ENCODE measurements at places on chromosomes 6 and 20.

GRCh38 chr6:77092971-77093370 is 370.3 kb downstream of the HTR1B start:
- DNase-seq = no peak

- DNase-seq = no peak
Measured at GRCh38 chr6:26351544-26351953, 13.4 kb upstream of the BTN3A2 start.

DNA sequence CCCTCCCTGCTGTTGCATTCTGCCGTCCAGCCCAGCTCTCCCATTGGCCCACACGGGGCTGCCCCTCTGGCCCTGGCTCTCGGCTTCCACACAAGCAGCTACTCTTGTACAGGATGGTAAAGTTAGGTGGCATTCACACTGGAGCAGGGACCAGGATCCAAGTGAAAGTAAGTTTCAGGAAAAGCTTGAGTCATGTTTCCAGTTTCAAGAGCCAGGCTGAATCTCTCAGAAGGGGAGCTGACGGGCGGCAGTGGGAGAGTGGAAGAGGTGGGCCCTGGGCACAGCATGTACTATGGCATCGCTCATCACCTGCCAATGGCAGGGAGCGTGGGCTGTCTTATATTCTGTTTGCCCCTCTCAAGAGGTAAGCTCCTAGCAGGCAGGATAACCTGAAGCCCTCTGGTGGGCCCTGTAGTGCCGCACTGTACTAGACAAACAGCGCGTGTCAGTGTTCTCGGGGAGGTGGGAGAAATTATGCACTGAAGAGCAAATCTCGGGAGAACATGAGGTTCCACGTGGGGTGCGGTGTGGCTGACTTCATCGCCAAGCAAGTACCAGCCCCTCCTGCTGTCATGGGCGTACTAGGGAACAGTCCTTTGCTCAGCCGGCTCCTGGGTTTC is 241.5 kb downstream of the NRN1 start:
- DNase-seq = no peak

DNA sequence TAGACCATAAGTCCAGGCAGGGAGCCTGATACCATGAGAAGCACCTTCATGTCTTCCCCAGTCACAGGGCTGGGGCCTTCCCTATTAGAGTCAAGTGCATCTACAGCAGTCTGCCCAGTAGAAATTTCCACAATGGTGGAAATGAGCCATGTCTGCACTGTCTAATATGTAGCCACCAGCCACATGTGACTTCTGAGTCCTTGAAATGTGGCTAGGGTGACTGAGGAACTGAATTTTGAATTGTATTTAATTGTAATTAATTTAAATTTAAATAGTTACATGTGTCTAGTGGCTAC is 300.2 kb downstream of the CLIC5 start:
- no peak for DNase-seq

GRCh38 chr6:166545156-166546034 is 41.1 kb downstream of the RAMACL start:
- DNase-seq = no peak

- DNase-seq = no peak
Measured at GRCh38 chr6:95248499-95248898, 328.8 kb upstream of the MANEA start.

GRCh38 chr6:40894962-40895799 is 143.8 kb downstream of the UNC5CL start:
- no peak for DNase-seq

DNA sequence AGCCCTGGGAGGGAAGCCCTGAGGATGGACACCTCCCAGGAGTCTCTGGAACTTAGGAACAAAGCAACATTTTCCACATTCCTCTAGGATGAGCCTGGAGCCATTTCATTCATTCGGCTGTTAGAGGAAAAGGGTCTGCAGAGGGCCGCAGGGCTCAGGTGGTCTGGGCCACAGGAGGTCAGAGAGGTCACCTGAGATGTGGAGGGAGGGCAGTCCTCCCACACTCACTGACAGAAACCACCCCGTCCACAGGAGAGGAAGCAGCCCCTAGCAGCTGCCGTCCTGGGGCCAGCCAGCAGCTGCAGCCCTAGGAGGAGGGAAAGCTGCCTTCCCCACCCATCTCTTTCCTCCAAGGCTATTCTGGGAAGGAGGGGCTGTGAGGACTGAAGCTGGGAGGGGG is 207.0 kb downstream of the CDC5L start:
- DNase-seq = no peak

- DNase-seq = no peak
Measured at GRCh38 chr6:146027586-146028251, 1.1 kb upstream of the GRM1 start.

- no peak for DNase-seq
Measured at GRCh38 chr6:38367231-38367630, 272.5 kb downstream of the BTBD9 start.

DNA sequence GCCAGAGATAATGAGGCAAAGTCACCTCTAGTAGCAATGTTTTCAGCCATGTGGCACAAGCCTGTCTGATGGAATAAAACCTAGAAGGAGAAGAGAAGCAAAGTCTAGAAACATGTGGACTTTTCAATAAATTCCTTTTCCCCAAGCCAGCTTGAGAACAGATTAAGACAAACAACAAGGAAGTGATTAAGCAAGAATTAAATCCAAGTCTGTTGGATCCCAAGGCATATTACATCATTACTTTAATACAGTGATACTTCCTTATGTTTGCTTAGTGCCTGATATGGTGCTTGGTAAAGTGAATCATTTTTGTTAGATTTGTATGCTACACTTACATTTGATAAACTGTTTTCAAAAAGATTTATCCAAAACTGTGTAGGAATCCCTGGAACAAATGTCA is 260.3 kb upstream of the FAM83B start:
- DNase-seq = no peak

GRCh38 chr20:25061103-25061799 is 3.3 kb upstream of the ACSS1 start:
- no peak for DNase-seq

GRCh38 chr20:33279261-33279910 is 3.6 kb upstream of the BPIFB1 start:
- no peak for DNase-seq

DNA sequence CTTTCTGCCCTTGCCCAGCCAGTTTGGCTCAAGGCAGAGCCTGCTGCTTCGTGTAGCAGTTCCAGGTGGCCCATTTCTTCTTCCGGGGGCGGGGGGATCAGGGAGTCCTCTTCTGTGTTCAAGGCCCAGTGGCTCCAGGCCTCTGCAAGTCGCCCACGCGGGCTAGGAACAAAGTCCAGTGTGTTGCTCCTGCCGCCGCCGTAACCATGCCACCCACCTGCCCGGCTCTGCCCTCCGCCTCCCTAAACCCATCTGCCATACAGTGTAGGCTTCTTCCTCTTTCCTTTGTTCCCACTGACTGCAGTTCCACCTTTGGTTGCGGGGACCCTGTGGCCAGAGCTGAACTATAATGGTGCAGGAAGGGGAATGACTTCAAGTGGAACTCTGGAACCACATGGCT is 43.9 kb upstream of the SRF start:
- no peak for DNase-seq

DNA sequence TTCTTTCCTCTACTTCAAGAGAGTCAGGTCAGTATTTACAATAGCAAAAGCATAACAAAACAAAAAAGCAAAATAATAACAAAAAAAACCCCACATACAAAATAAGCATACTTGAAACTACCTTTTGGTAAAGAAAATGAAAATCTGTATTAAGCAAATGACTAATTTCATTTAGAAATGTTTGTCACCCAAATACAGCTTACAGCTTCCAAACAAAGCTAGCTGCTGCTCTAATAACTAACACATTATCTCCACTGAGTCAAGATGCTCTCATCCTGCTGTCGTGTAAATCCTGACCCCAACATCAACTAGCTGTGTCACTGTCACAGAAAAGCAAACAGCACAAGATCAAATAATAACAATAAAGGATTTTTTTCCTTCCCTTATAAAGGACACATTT is 21.7 kb downstream of the MAP7 start:
- DNase-seq = no peak
